ENCODE measurements at places on chromosomes 3 and 15.
A peak's percentile ranks its signal among the peaks of the same experiment; 100 is the strongest.

GRCh38 chr3:16883723-16884083 is 1.1 kb upstream of the PLCL2 start:
- DNase-seq = no peak

DNA sequence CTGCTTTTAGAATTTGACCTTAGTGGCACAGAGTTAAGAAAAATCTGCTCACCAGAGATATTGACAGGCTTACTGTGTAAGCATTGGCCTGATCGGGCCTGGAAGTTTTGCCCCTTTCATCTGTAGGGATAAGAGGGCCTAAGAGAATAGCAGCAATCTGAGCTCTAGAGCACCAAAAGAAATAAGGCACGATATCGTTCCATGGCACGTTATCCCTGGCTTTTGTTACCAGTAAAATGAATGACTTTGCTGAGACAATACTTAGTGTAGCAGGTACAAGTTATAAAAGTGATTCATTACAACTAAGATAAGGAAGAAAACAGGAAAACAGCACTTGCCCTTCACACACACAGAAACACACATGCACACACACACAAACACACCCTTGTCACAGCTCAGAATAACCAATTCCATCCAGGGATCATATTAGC is 5.0 kb downstream of the THBS1 start:
- DNase-seq = no peak

DNA sequence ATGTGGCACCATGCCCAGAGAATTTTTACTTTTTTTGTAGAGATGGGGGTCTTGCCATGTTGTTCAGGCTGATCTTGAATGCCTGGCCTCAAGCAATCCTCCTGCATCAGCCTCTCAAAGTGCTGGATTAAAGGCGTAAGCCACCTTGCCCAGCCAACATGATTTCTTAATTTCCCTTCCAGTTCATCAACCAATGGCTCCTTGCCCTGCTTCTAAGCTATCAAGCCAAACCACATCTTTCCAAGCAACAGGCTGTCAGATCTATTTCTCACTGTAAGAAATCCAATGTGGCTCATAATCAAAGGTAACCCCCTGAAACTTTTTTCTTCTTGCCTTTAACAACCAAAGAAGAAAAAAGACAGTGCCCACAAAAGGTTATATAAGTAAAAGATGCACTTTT is 204.2 kb upstream of the ICE2 start:
- DNase-seq = no peak

DNA sequence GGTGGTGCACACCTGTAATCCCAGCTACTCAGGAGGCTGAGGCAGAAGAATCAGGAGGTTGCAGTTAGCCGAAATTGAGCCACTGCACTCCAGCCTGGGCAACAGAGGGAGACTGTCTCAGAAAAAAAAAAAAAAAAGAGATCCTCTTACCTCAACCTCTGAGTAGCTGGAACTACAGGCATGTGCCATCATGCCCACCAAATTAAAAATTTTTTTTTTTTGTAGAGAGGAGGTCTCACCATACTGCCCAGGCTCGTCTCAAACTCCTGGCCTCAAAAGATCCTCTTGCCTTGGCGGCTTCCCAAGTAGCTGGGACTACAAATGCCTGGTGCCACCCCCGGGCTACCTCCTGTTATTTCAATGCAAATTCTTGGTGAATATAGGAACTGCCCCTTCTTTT is 1.5 kb downstream of the UMPS start:
- DNase-seq = no peak

DNA sequence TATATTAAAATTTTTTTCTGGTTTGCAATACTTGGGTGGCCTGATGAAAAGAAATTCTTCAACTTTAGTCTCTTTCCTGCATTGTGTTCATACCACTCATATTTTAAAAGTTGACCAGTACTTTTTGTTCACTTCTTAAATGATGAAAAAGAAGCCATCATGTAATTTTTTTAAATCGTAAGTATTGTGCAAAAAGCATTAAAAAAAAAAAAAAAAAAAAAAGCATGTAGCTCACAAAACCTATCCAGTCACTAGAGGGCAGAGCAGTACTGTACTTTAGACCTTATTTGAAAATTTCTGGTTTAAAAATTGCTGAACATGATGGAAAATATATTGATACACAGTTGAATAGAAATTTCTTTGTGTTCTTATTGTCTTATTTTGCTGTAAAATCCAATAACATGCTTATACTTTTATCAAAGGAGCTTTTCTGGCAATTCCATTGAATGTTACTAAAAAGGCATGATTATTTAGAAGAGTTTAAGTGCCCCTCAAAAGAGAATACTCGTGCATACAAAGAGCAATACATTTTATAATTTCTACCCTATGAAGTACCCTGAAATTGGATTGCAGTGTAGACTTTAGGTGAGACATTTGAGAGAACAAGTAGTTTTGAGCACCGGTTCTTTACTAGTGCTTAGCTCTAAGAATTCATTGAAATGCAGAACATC is 137.7 kb downstream of the BBX start:
- no peak for DNase-seq

- DNase-seq = no peak
Observed at GRCh38 chr3:169144731-169145130, 518.8 kb downstream of the MECOM start.

DNA sequence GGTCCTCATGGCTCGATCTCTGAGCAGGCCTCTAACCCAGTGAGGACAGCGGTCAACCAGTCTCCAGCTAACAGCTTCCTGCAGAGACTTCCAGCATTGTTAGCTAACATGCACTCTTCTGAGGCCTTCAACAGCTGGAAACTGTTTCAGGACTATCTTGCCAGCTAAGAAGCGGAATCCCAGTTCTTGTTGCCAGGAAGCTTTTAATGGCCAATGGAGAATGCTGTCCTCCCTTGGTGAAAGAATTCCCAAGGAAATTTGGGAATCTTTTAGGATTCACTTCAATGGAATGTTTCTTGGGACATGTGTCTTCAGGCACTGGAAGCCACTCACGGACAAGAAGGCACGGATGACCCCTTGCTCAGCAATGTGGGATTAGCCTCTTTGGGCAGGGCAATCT is 91.7 kb downstream of the CEMIP start:
- DNase-seq = no peak

- peak; percentile 16 for DNase-seq
Observed at GRCh38 chr3:187878772-187879518, 133.7 kb upstream of the BCL6 start.

DNA sequence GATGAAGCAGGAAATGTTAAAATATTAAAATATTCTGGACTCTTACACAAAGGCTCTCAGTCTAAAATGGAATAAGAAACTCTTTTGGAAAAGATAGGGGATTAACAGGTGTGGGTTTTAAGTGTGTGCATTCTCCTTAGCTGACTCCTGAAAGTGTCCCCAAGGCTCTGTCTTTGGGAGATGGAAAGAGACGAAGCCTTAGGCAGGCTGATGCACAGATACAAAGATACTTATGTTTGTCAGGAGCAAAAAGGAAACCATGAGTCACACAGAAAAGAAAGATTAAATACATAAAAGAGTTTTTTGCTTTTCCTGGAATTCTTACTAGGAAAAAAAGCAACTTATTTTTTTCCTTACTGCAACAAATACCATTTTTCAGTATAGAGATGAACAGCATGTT is 23.8 kb upstream of the ABI3BP start:
- no peak for DNase-seq

DNA sequence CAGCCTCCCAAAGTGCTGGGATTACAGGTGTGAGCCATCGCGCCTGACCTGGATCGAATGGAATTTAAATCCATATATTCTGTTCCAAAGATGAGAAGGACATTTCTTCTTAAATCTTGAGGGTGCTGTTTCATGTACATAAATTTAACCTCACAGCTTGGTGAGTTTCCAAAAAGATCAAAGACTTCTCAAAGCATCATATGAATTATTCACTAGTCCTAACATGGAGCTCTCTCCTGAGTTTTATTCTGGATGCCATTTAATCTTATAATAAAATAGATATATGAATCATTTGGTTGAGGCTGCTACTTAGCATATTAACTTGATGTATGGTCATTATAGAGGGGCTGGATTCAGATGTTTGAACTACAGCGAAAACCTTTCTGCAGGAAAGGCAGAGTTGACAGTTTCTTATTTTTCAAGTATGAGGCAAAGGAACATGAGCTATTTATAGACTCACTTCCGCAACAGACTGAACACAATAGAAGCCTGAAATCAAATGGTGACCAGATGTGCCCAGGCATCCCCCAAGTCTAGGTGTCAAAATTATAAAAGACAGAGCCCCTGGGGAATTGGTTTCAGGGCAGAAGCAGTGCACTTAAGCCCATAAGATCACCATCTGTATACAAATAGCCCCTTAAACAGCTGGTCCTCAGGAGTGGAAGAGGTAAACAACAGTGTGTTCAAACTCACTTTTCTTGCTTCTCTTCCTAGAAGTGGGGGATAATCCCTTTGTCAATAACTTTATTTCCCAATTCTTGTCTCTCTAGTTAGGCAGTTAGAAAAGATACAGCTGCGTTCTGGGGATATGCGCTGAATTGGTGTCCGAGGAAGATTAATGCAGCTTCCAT is 29.7 kb downstream of the STARD9 start:
- DNase-seq = no peak

DNA sequence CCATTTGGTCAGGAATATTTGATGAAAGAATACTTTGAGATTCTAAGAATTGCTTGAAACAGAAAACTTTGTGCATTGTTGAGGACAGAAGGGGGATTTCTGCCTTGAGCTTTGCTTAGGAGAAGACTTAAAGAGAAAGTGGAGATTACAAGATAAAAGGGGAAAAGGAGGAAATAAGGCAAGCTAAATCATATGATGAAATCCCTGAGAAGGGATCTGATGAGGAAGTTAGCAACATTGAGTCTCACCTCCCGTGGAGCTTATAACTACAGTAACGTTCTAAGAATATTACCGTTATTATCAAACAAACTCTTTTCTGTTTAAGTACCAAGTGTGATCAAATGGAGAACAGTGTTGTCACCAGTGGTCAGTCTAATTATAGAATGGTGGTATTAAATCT is 414.7 kb upstream of the NAALADL2 start:
- no peak for DNase-seq
